ENCODE measurements at places on chromosomes 11 and 22.

DNA sequence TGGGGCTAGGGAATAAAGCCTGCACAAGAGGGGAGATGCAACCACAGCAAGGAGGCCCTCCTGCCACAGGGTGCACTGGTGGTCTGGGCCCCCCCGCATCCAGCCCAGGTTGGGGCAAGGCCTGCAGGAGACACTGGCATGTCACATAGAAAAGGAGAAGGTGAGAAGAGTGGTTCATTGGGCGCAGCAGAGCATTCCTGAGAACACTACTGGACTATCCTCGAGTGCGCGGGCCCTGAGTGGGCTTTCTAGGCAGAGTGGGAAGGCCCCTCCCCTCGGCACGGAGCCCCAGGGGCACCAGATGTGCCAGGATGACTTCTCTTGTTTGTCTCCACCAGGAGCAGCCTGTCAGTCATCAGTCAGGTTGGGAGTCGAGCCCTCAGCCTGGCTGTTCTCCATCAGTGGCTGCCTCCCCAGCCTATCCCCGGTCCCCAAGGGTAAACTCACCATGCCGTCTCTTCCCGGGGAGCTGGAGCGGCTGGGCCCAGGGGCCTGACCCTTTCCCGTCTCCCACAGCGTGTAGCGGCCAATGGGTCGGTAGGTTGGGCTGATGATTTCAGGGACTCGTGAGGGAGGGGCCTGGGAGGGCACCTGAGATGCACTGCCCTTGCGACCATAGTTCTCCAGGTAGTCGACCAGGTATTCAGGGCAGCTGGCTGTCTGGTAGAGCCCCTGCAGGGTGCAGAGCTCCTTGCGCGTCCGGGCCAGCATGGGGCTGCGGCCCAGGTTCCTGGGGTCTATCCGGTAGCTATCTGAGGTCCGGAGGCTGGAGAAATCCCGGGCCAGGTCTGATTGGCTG, 9.0 kb downstream of the USP2 start:
- no peak for DNase-seq

DNA sequence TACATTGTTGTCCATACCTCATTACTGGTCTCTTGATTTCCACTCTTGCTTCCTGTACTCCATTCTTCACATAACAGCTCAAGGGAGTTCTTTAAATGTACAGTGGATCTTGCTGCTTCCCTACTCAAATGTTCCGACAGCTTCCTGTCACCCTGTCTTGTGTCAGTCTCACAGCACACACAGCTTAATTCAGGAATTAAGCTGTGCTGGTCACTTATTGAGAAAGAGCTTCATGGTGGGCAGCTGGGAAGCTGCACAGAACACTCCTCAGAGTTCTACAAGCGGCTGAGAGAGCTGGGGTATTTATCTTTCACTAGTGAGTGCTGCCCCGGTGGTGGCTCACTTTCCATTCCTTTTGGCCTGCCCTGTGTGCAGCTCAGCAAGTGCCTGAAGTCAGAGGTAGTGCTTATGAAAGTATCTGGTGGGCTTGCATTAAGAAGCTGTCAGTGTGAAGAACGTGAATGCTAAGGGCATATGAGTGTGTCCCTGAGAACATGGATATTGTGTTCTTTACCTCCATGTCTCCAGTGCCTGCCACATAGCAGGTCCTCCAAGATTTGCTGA, 48.7 kb downstream of the KCNQ1OT1 start:
- no peak for DNase-seq

DNA sequence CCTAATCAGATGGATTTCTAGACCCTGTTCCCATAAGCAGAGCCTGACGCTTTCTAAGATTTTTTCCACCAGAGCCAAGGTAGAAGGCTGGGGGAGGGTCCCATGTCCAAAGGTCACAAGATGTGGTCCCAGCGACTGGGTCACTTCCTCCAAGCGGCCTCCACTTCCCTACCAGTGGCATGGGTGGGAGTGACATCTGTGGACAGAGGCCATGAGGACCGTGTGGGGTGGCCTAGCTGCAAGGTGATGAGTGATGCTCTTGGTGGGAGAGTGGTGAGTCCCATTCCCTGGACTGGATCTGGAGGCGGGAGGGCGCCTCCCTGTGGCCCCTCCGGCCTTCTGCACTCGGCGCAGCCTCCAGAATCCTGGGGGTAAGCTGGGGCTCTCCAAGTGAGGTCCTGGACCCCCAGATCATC, 32.4 kb upstream of the PRR5 start:
- DNase-seq, result no peak

DNA sequence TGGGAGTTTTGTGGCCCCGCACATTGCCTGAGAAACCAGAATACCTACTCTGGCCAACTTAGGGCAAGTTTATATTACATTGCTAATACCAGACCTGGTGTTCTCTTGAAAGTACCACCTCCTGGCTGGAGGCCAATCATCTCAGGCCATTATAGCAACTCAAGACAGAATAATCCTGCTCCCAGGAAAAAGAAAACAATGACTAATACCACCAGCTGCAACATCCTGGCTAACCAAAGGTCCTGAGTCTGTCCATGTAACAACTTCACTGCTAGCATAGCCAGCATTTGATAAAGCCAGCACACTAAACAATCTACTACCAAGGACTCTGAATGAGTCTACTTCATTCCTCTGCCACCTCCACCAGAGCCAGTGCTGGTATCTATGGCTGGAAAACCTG, 1298.7 kb upstream of the CNTN5 start:
- DNase-seq, result no peak

DNA sequence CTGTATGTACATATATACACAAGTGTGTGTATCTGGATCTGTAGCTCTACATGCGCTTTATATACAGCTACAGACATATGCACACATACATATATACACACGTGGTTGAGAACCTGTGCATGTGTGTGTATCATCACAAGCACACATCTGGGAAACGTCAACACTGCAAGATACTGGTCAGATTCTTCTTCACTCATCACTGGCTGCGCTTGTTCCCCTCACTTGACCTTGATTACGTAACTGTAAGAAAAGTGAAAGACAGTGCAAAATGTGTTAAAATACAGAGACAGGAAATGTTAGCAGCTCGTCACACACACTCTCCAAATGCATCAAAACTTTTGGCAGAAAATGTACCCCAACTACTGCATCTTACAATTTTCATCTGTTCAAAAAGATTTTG, 51.9 kb upstream of the MN1 start:
- no peak for DNase-seq

Measured in NCI-H1105 (cell line).